ENCODE measurements at places on chromosomes 1 and 21.

DNA sequence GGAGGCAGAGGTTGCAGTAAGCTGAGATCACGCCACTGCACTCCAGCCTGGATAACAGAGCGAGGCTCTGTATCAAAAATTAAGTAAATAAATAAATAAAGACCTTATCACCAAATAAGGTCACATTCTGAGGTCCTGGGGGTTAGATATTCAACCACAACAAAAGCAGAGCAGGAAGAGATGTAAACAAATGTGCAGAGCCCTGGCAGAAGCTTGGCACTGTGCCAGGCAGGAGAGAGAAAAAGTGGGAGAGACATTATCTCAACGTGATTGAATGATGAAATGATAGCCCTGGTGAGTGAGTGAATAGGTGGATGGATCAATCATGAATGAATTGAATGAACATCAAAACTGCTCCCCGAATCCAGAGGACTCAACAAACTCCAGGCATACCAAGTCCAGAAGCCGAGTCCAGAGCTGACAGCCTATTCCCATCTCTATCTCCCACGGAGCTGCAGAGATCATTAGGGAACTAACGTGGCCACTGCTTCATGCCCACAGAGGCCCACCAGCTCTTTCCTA, 150.7 kb downstream of the TOMM20 start:
- no peak for DNase-seq

DNA sequence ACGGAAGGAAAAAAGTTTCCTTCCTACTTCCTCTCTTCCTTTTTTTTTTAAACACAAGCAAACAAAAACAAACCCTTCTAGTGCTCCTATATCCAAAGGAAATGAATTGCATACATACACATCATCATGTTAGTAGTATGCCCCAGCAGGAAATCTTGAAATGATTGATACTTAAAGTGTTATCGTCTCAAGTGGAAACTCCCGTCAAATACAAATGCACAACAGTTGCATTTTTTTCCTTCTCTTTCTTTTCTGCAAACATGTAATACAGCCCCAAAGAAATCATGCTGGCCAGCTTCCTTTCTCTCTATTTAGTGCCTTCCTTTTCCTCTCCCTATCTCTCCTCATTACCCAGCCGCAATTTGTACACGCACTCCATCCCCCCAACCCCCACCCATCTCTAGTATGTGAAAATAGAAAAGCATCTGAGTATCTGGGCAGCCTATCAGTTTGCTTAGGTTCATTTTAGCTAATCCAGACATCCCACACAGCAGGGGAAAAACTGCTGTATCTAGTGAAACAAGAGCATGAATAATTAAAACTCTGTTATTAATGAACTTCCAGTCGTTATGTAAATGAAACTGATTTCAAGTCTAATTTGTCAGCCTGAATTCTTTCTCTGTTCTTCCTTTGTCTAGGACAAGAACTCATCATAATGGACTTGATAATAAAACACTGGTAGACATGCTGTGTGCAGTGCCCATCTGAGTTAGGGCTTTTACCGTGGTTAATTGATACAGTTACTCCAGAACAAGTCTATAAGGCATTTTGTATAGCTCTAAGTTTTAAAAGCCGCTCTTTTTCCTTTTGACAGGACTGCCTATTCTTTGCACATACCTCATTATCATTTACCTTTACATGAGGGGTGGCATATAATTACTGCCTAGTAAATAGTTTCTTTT, 336.5 kb upstream of the ADGRL2 start:
- no peak for DNase-seq

GRCh38 chr1:87250336-87250735, 78.3 kb upstream of the LMO4 start:
- no peak for DNase-seq

DNA sequence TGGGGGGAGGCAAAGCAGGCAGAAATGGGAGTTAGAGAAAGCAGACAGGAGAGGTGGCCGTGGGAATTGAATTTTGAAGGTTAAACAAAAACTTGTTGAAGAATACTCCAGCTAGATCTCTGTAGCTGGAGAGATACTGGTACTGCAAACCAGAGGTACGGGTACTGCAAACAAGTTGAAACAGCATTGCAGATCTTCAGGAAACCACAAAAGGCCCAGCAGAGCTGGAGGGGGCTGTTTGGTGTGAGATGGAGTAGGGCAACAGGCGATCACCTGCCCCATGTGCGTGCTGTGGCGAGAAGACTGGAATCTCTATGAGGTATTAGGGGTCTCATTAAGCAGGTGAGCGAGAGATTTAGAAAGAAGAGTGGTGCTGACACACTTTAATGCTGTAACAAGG, 77.7 kb upstream of the RGS4 start:
- no peak for DNase-seq

GRCh38 chr1:20711285-20712214, 6.3 kb downstream of the KIF17 start:
- DNase-seq, result no peak

DNA sequence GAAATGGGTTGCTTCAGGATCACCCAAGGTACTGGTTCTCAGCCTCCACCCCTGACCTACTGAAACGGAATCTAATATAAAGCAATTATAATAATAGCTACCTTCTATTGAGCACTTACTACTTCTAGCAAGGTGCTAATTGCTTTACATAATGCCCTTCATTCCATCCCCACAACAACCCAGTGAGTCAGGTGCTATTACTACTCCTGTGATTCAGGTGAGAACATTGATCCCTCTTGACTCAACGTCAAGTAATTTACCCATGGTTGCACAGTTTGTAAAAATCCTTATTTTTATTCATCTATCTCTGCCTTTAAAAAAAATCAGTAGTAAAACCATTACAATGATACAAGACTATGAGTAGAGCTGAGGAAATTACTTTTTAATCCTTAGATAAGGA, 85.2 kb downstream of the UCHL5 start:
- DNase-seq, result no peak

DNA sequence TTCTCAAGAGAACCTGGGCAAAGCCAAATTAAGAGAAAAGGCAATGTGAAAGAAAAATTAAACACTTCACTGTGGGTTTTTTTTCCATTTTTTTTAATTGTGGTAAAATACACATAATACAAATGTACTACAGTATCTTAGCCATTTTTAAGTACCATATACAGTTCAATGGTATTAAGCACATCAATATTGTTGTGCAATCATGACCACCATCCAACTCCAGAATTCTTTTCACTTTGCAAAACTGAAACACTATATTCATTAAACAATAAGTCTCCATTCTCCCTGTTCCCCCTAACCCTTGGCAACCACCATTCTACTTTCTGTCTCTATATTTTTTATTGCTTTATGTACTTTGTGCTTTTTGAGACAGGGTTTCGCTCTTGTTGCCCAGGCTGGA, 17.8 kb upstream of the OTUD7B start:
- DNase-seq, result no peak

DNA sequence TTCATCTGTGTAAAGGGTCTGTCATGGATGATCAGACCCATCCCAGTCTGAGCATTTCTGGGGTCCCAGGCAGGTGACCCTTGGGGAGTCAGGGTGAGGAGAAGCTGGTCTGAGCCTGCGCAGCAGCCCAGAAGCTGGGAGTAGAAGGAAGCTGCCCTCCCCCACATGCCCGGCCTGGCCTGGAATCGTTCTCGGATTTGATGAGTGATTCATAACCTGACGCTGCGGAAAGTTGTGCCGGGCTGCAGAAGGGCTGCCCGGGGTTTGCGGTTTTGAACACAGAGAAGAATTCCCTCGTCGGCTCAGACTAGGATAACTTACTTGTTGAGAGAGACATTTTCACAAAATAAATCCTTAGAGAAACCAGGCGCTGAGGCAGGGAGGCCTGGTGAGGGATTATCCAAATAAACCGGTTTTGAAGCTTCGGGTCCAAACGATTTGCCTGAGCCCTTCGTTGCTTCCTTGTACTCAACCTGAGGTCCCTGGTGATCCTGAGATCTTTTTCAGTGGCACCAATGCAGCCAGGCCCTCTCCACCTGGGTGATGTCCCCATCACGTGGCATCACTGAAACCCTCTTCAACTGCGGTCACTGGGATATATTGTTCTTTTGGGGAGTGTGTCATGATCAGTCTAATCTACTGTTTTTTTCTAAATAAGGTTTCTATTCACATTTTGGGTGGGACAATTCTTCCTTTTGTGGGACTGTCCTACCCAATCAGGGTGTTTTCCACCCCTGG, 29.2 kb downstream of the EPHB2 start:
- no peak for DNase-seq

GRCh38 chr1:18950401-18951026, 6.0 kb downstream of the IFFO2 start:
- no peak for DNase-seq

- DNase-seq, result no peak
Observed at GRCh38 chr1:44236490-44237272, 23.4 kb downstream of the DMAP1 start.

- no peak for DNase-seq
Observed at GRCh38 chr21:45294509-45295291, 7.0 kb upstream of the POFUT2 start.

GRCh38 chr1:85224734-85225623, 24.2 kb upstream of the SYDE2 start:
- DNase-seq, result no peak

DNA sequence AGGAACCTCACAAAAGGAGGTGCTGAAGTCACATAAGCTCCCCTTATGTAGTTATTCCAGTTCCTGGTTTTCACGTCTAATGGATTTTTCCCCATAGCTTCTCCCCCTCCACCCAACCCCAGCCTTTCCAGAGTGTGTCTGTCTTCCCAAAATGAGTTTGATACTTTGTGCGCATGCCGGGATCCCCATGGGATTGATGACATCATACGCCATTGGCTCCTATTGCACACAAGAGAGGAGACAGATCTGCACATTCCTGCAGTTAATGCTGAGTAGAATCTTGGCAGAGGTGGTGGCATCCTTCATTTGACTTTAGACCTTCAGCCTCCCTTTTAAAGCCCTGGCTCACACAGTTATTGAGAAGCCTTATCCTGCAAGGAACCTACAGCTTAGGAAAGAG, 71.4 kb downstream of the DDR2 start:
- DNase-seq, result no peak

DNA sequence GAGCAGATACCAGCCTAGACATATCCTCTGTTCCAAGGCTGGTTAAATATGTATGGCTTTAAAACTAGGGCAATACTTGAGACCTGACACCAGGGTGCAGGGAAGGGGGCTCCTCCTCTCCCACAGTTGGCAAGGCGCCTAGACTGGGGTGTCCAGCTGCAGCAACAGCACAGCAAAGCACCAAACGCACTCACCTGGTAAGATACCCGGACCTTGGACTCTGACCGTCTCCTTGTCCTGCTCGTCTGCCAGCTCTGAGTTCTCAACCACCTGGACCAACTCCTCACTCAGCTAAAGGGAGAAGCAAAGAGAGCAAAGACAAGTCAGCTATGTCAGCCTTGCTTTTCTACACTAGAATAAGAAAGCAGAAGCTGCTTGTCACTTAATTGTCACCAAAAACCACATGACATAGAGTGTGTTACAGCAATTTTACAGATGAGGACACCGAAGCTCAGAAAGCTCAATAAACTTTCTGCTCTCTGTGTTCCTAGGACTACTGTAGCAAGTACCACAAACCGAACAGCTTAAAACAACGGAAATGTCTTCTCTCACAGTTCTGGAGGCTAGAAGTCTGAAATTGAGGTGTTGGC, 4.4 kb downstream of the PACC1 start:
- no peak for DNase-seq

DNA sequence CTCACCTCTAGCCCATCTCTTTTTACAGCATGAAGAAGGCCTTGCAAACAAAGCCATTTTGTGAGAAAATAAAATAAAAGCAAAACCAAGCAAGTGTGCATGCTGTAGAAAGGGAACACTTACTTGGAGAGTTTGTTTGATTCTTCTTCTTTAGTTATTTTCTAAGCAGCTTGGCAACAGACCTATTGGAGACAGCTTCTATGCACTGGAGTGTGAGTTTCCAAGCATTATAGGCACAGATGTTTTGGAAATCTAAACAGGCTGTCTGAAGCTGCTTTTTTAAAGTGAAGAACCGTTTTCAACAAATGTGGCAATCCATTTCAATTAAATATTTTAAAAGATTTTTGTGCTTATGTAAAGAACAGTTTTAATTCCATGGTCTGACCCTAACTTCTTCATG, 76.6 kb downstream of the NGF start:
- no peak for DNase-seq

DNA sequence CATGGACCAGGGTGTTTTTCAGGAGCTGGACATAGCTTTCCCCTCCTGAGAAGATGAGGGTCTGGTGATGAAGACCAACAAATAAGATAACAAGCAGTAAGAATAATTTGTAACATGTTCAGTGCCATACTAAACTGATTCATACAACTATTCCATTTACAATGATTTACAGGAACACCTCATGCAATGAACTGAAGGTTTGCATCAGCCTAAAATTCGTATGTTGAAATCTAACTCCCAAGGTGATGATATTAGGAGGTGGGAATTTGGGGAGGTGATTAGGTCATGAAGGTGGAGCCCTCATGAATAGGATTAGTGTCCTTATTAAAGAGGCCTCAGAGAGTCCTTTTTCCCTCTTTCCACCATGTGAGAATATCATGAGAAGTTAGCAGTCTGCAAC, 15.9 kb upstream of the NIBAN1 start:
- DNase-seq, result no peak

DNA sequence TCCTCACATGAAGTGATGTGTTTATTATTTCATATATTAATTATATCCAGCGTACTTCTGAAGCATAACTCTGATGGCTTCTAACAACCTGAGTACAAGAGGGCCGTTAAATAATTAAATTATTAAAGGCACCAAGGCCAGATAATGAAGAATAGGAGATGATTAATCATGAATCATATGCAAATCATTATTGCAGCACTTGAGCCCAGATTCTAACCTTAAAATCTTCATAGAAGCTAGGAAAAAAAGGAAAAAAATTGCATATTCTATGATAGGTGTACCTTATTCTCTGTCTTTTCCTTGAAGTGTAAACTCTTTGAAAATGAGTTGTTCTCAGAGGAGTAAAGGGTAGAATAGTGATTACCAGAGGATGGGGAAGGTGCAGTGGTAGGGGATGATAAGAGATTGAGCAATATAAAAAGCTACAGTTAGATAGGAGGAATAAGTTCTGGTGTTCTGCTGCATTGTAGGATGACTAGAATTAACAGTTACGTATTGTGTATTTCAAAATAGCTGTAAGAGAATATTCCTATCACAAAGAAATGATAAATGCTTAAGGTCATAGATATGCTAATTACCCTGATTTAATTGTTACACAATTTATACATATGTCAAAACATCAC, 51.1 kb downstream of the SWT1 start:
- DNase-seq, result no peak

DNA sequence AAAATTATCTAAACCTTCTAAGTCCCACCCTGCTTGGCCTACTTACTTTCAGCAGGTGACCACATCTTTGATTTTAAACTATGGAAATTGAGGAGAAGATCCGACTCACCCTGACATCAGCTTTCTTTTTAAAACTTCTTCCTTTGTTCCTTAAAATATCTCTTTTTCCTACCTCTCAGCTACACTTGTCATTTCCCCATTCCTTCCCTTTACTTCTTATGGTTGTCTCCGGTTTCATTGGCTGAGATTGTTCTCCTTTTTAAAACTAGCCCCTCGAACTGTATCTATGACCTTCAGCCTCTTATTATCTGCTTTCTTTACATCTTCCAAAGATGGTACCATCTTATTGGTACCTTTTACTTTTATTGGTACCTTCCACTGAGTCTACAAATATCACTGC, 87.8 kb upstream of the NRIP1 start:
- no peak for DNase-seq

Measured in stimulated activated CD4-positive, alpha-beta T cell treated with anti-CD3 and anti-CD28 coated beads, Interleukin-1b, Interleukin-23, amount 100 ng/mL, for 48 hours (primary cell).